Left colon (tissue), 2 donors: ENCODE measurements at places on chromosomes 5 and 9. TPM values are rescaled to one million over a fixed set of nuclear protein-coding genes. Genes with fewer than 3 reads are reported as not detected.

The ADCY2 gene
- 0.52 TPM for total RNA-seq

The PKD2L2 gene
- total RNA-seq: not detected

The FAM78A gene
- 0.85 TPM for total RNA-seq

The ATOX1 gene
- 49.2 TPM for total RNA-seq

The OBP2B gene
- not detected for total RNA-seq

The AK8 gene
- not detected for total RNA-seq

The OR1Q1 gene
- not detected for total RNA-seq

The BHMT2 gene
- 1.6 TPM for total RNA-seq

The TMEM215 gene
- total RNA-seq: 0.06 TPM

The PDE8B gene
- 0.89 TPM for total RNA-seq

The PTGER4 gene
- 56.7 TPM for total RNA-seq

The SLC25A2 gene
- total RNA-seq: 0.95 TPM

The THBS4 gene
- 0.79 TPM for total RNA-seq

The PJA2 gene
- total RNA-seq: 93.5 TPM

The STPG3 gene
- total RNA-seq: not detected

The PTPA gene
- 90.8 TPM for total RNA-seq
